ENCODE measurements at places on chromosomes 13 and 19.

DNA sequence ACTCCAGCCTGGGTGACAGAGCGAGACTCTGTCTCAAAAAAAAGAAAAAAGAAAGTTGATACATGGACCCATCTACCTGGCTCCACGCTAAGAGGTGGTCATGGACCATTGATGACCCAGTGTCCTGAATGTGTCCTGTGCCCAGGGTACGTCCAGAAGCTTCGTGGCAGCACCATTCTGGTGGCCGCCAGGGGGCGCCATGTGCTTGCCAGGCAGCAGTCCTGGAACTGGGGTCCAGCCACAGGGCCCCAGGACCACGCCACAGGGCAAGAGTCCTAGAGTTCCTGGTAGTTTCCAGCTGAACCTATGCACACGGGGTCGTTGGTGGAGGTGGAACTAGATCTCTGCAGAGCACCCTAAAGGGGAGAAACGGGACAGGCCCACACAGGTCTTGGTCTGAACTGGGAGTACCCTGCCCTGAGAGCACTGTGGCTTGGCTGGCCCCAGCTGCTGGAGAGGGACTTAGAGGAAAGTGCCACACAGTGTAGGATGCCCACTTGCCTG lies 19.9 kb upstream of the FBXO27 start:
- DNase-seq: no peak

DNA sequence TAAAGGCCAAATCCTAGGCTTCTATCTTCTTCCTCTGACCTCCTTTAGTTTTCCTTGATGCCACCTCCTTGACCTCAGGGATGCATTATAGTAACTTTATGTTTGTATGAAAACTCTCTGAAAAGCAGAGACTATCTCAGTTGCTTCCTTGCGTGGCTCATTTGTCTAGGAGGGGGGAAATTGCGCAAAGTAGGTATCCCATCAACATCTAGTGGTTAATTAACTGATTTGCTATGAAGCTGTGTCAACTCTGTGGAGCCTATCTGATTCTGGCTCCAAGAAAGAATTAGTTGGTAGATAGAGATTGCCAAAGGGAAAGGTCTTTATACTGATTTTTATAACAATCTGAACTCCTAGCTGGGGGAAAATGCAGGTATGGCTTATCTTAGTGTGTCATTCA lies 82.1 kb upstream of the FRY start:
- no peak for DNase-seq

DNA sequence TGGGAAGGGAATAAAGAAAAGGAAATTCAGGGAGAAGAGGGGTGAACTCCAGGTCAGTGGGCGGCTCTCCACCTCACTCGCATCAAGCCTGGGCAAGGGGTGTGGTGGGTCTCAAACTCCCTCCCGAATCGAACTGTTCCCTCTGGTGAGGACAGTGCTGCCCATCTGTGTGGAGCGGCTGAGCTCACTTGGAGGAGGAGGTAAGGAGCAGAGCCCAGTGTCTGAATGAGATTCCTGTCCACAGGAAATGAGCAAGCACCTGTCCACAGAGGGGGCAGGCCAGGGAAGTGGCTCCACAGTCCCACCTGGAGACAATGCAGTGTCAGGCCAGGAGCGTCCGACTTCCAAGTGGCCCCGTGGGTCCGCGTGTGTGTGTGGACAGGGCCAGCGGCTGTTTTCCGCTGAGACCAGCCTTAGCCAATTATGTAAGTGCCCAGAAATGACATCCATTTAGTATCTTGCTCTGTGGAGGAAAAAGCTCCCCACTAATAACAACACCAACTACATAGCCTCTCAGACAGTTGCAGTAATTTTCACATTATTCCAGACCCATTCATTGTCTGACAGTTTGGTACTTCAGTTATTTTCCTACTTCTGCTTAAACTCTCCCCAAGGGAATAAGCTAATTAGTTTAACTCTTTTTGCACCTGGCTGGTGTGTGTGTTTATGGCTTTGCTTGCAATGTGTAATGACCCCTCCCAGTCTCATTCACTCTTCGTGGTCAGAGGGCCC lies 114.6 kb downstream of the SOX1 start:
- no peak for DNase-seq

DNA sequence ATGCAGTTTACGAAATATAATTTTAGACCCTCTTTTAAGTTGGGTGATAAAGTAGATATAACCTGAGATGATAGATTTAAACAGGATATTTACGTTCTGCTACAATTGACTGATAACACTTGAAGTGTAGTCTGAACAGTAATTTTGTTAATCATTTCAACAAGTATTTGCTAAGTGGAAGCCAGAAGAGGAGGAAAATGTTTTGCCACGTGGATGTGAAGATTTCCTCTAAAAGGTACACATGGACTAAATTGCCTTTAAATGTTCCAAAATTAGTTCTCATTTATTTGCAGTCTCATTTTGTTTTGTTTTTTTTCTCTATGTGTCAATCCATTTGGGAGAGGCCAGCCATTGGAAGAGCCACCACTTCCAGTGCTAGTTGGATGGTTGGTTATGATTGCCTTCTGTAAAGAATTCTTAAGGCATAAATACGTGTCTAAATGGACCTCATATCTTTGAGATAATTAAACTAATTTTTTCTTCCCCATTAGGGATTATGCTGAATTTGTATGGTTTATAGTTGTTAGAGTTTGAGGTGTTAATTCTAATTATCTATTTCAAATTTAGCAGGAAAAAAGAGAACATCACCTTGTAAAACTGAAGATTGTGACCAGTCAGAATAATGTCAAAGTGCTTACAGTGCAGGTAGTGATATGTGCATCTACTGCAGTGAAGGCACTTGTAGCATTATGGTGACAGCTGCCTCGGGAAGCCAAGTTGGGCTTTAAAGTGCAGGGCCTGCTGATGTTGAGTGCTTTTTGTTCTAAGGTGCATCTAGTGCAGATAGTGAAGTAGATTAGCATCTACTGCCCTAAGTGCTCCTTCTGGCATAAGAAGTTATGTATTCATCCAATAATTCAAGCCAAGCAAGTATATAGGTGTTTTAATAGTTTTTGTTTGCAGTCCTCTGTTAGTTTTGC lies 2.8 kb downstream of the MIR17HG start:
- DNase-seq: no peak

GRCh38 chr19:20422216-20423205 lies 143.1 kb downstream of the ZNF737 start:
- DNase-seq: no peak

GRCh38 chr13:113405481-113406300 lies 41.8 kb upstream of the GRTP1 start:
- no peak for DNase-seq

- DNase-seq: no peak
Measured at GRCh38 chr13:92994056-92994455, 232.6 kb upstream of the GPC6 start.

GRCh38 chr13:28497143-28497876 lies 2.4 kb upstream of the FLT1 start:
- DNase-seq: no peak

GRCh38 chr19:29308977-29309590 lies 96.1 kb upstream of the UQCRFS1 start:
- DNase-seq: peak; percentile 74

- peak; percentile 63 for DNase-seq
Measured at GRCh38 chr19:49808711-49809159, 4.4 kb downstream of the FUZ start.

DNA sequence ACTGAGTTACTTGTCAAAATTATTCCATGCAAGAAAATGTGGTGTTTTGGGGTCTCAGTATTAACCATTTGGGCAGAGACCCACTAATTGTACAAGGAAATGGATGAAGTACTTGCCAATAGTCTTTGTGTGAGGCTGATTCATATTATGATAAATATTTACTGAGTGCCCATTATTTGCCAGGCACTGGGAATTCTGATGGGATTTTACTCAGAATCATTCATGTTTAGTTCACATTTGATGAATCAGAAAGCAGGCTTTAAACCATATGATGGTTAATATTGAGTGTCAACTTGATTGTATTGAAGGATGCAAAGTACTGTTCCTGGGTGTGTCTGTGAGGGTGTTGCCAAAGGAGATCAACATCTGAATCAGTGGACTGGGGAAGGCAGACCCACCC lies 66.2 kb upstream of the SOX21 start:
- DNase-seq: no peak

DNA sequence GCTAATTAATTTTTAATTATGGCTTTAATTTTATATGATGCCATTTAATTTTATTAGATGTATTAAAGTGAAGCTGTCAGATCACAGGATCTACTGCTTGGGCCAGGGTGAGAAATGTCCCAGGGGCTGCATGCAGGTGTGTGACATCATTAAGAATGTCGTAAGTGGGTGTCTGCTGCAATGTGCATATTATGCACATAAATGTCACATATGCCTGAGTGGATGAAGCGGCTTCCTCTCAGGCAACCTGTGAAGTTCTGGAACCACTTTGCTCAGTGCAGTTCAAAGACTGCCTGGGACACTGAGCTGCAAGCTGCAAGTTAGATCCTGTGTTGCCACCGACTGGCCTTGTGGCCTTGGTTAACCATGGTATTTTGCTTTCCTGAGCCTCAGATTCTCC lies 355.0 kb downstream of the UQCRFS1 start:
- DNase-seq: no peak

DNA sequence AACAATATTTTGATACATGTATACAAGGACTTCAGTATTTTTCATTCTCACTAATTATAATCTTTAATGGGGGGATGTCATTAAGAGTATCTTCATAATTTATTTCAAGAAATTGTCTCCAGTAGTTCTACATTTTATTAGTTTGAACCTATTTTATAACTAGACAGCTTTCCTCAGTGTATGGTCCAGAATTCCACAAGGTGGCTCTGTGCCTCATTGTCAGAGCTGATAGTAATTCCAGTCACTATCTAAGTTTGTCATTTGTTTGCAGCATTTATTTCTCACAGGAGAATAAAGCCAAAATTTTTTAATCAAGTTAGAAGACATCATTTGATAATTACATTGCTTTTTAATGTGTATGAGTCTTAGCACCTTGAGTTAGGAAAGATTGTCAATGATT lies 1633.0 kb upstream of the PCDH20 start:
- DNase-seq: no peak

- DNase-seq: no peak
Measured at GRCh38 chr13:38530492-38530891, 156.4 kb upstream of the FREM2 start.

DNA sequence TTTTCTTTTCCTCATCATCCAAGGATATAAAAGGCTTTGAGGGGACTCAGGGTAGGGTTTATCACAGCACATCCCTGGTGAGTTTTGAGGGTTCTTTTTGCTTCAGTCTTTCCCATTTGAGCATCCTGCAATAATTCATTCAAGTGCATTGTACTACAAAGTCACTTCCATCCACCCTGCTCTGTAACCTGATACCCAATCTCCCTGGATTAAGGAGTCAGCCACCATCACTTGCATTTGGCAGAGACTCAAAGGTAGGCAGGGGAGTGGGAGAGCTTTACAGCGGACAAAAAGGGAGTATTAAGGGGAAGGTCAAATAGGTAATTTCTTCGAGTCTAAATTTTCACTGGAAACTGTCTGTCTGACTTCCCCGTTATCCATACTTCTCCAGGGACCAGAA lies 216.1 kb upstream of the TMTC4 start:
- no peak for DNase-seq

GRCh38 chr13:42680748-42681147 lies 100.6 kb upstream of the FAM216B start:
- no peak for DNase-seq

DNA sequence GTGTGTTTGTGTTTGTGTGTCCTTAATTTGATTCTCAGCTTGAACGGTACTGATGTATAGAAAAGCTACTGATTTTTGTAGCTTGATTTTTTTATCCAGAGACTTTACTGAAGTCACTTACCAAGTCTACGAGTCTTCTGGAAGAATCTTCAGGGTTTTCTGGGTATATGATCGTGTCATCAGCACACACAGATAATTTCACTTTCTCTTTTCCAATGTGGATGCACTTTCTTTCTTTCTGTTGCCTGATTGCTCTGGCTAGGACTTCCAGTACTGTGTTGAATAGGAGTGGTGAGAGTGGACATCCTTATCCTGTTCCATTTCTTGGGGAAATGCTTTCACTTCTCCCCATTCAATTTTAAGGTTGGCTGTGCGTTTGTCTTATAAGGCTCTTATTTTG lies 7.9 kb upstream of the LILRB1 start:
- DNase-seq: no peak

DNA sequence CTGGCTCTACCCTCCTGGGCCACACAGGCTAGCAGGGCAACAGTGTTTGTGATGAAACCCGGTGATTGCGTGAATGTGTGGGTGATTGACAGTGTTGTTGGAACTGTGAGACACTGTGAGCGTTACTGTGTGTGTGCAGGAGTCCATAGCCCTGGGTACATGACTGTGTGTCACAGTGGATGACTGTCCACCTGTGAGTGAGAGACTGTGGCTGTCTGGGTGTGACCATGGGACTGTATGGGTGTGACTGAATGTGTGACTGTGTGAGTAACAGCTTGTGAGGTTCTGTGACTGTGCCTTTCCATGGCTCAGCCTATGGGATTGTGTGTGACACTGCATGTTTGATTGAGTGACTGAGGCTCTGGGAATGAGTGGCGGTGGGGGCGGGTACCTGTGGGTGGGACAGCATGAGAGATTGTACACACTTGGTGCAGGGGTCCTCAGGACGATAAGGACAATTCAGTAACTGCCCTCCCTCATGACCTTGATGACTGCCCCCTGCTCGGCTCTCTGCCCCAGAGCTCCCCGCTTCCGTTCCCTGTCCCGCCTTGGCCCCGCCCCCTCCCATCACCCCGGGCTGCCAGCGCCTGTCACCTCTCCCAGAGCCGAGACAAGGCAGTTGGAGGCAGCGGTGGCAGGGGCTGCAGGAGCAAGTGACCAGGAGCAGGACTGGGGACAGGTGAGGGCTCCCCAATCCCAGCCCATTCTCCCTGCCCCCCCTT lies at the start of gene GIPR:
Gene GIPR, plus strand, starts transcription at position 602 of the 722 bp plus-strand sequence. CDS start 1,300 bp downstream, outside the sequence.
- DNase-seq: no peak

GRCh38 chr19:1472231-1473084 lies 6.6 kb downstream of the C19orf25 start:
- no peak for DNase-seq

DNA sequence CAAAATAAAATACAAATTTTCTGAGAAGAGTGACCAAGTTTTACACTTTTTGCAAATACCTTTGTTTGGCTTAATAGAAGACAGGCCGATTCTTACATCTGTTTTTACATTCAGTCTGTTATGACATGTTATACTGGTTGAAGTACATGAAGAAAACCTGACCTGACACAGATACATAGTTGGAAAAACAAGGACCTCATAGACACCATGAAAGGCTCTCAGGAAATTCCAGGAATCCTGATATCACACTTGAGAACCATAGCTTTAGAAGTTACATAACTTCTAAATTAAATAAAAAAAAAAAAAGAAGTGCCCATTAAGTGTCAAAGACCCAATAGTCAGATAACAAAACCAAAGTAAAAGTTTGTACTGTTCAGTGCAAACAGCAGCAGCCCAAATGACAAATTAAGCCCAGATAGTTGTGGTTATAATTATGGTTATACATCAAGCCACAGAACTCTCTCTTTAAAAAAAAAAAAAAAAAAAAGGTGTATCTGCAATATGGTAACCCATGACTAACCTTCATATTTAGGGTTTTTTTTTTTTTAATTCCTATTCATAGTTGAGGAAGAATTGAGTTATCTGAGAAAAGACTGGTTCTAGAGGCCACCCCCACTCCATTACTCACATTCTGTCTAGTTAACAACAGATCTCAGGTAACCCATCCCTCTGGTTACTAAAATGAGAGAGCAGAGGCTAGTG lies 19.8 kb downstream of the RBM26 start:
- DNase-seq: no peak

GRCh38 chr19:17393002-17393401 lies 994 bp downstream of the CCDC194 start:
- no peak for DNase-seq

GRCh38 chr13:29799041-29799440 lies 51.4 kb downstream of the UBL3 start:
- DNase-seq: no peak
